ENCODE measurements at places on chromosomes 5 and 9.

DNA sequence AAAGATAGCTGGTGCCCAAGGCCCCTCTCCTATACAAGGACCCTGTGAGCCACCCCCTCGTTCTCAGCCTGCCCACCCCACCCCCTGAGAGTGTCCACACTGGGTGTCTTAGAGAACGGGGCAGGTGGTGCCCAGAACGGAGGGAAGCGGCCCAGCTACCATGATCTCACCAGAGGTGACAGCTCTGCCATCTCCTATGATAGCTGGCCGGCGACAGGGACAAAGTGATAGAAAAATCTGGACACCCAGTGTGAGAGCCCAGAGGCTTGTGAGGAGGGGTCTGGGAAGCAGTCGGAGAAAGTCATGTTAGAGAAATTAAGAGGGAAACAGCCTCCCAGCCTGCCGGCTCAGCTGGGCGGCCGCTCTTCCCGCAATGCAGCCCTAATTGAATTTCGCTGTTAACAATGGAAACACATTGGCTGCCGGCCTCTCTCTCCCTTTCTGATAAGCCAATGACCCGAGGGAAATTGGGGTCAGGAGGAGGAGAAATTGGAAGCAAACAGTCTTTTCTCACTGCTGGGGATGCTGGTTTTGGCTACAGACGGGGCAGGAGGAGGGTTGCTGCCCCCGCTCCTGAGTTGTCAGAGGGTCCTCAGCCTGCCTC lies 32.3 kb downstream of the HK3 start:
- no peak for DNase-seq

GRCh38 chr9:109088221-109088620 lies 31.5 kb downstream of the TMEM245 start:
- no peak for DNase-seq

- no peak for DNase-seq
Measured at GRCh38 chr5:4215143-4215542, 619.5 kb downstream of the IRX1 start.

DNA sequence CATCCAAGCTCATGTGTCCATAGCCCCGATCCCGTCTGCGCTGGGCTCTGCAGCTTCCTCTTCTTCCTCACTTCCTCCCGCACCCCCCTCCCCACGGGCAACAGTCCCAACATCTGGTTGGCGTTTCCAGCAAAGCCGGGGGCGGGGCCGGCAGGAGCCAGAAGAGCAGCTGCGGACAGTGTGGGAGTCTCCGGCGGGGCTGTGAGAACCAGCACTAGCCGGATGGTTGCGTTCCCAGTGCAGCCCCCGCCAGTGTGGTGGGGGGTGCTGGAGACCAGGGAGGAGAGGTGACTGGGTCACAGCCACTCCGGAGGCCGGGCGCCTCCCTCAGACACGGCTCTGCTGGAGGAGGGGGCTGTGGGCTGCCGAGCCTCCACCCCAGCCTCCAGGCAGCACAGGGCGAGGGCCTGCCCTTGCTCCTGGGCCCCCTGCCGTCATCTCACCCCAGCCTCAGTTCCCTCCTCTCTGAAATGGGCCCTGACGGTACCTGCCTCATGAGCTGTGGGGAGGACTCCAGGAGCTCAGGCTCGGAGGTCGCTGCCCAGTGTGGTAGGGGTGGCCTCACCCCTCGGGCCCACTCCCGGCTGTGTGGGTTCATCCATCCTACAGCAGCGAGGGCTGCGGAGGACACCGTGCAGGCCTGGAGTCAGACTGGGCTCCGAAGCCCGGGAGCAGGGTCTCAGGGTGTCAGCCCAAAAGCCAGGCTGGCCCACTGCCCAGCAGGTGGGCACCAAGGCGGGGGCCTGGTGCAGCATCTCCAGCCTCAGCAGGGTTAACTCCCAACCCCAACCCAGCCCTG lies 41.5 kb upstream of the NOTCH1 start:
- no peak for DNase-seq

GRCh38 chr5:158236511-158237335 lies 377.8 kb upstream of the CLINT1 start:
- DNase-seq: no peak

Data from NCI-H1436 (cell line).